Right cardiac atrium (tissue), 5 donors: ENCODE measurements at places on chromosomes 6 and 20. TPM values are rescaled to one million over a fixed set of nuclear protein-coding genes. Genes with fewer than 3 reads are reported as not detected.

DZANK1 gene
- 1.0 TPM for total RNA-seq

ELOVL4 gene
- total RNA-seq, result 0.54 TPM

ASXL1 gene
- total RNA-seq, result 34.1 TPM

RSPO3 gene
- total RNA-seq, result 0.62 TPM

PCSK2 gene
- 1.5 TPM for total RNA-seq

DBNDD2 gene
- total RNA-seq, result 176 TPM
